ENCODE measurements at places on chromosomes 1 and 21.

GRCh38 chr1:201020040-201020591 is 3.4 kb downstream of the KIF21B start:
- DNase-seq, result peak; percentile 57

- no peak for DNase-seq
Observed at GRCh38 chr1:17272646-17273045, 23.7 kb downstream of the PADI3 start.

DNA sequence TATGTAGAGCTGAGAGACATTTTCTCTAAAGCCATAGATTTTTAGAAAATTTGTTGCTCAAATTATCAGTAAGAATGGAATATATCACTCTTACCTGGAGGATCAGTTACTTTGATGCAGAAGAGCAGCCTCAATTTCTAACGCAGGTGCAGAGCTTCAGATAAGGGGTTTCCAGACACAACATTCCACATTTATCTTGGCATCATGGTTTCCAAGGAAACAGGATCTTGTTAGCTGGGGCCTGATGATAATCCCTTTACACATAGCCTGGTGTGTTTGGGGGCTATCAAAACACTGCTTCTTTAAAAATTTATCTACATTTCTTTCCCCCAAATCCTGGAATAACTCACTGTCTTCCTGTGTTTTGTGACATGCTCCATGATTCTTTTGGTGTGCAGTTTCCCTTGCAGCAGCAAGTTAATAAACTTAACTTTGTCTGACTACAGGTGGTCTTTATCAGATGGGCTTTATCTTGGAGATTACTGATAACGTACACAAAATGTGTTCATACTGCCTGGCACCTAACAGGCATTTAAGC is 2.7 kb upstream of the STX12 start:
- DNase-seq, result no peak

DNA sequence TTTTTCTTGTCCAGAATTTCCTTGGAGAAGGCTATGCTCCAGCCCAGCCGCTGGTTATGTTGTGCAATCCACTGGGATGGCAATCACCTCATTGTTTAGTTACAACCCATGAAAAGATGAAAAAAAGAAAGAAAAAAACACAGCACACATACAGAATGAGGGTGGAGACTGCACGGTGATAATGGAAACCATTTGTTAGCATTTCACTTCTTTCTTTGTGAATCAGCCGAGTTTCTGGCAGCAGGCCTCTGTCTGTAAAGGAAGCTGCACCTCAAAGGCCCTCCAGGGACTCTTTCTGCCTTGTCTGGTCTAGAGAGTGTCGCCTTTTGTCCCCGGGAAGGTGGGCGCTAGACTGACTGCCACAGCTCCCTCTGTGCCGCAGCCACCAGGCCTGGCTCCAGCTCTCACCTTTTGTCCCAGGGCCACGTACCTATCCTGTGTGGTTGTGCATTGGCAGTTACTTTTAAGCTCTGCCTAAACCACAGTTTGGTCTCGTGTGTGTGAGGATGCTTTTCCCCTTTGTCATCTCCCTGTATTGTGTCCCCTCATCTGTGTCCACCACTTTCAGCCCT is 35.6 kb downstream of the NGF start:
- DNase-seq, result no peak

- DNase-seq, result no peak
Observed at GRCh38 chr1:219175212-219175564, 1.5 kb downstream of the LYPLAL1 start.

- no peak for DNase-seq
Observed at GRCh38 chr21:38753114-38753513, 52.6 kb upstream of the ETS2 start.

DNA sequence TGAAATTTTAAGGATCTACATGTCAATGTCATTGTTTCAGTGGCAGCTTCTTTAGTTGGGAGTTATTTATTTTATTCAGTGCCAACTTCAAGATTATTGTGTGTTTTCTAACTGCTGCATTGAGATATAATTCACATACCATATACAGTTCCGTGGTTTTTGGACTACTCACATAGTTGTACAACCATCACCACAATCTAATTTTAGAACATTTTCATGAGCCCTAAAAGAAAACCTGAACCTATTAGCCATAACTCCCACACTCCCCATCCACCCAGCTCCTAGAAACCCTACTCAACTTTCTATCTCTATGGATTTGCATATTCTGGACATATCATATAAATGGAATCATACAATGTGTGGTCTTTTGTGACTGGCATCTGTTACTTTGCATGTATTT is 220.0 kb downstream of the LRRC40 start:
- no peak for DNase-seq

- DNase-seq, result no peak
Observed at GRCh38 chr1:20136249-20136648, 2.9 kb upstream of the PLA2G2F start.

DNA sequence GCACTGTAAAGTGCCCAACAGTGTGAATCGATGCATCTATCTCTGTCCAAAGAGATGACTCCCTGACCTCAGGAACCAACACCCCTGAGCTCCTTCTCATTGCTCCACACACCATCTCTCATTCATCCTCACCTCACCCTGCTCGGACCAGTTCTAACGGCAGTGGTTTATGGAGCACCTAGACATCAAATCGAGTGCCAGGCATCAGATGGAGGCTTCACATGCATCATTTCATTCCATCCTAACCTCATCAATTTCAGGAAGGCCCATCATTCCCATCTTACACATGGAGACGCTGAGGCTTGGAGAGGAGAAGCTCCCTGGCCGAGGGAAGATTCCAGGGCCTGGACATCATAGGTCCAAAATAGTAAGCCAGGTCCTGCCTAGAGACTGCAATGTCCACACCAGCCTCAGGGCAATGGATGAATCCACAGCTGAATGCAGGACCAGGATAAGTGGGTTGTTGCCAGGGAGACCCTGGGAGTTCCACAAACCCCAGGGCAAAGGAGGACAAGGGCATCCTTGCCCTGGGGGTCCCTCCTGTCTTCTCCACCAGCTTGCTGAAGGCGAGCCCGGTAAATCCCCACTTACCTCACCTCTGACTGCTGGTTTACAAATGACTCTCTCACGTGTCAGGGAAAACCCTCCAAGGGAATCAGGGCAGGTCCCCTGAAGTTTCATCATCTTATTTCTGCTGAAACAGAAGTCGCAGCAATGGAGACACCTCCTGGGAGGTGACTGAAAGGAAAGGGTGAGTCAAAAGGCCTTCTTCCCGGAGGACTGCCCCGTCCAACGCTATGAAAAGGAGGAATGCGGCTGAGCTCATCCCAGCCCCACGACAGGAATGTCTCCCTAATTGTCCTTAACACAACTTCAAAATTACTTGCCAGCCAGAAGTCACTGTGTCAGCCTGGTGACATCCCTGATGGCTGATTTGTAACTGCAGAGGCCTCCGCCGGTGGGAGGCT is 9.0 kb upstream of the IFFO2 start:
- peak; percentile 59 for DNase-seq

GRCh38 chr1:229553621-229554130 is 4.8 kb downstream of the ABCB10 start:
- DNase-seq, result no peak

- peak; percentile 91 for DNase-seq
Observed at GRCh38 chr1:40338745-40339419, 21.8 kb upstream of the COL9A2 start.

GRCh38 chr1:208177656-208178055 is 66.5 kb downstream of the PLXNA2 start:
- no peak for DNase-seq

DNA sequence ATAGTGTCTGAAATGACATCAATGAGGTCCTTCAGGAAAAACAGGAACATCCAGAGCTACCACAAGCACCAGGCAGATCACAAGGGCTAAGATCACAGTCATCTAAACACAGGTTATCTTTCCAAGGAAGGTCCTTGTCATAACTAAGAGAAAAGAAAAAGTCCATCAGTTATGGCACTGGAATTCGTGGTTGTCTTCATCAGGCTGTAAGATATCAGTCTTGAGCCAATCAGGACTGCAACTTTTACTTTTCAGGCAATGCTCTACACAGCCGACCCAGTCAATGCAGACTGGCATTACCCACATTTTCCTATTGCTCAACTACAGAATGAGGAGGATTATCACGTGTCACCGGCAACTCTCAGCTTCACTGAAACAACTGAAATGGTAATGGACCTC is 26.4 kb downstream of the SORT1 start:
- peak; percentile 30 for DNase-seq

DNA sequence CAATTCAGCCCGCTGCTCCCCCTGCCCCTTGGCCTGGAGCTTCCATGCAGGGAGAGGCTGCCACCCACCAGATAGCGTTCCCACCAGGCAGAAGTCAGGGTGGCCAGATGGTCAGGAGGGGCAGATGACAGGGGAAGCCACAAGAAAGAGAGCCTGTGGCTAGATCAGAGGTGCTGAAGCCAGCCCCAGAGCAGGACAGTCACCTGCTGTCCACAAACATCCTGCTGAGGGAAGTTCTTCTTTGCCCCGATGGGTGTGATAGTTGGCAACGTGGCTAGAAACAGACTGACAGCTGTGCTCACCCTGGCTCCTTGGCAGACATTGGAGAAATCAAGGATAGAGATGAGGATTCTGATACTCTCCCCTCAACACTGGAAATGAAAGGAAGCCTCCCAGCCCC is 27.2 kb upstream of the SRP9 start:
- no peak for DNase-seq

- DNase-seq, result no peak
Observed at GRCh38 chr1:200778766-200779165, 40.1 kb downstream of the CAMSAP2 start.

DNA sequence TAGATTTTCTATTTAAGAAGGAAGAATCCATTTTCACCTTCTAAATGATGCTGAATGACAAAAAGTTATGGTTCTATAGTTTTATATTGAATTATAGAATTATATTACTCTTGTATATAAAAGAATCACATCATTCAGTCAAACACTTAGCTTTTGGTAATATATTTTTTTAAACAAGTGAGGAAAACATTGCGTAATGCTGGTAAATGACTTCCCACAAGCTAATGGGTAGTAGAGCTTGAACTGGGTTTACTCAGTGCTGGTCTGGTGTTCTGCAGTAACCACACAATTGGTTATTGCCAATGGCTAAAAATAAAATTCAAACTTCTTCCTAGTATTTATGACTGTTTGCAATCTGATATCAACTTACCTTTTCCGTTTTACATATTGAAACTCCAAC is 10.6 kb upstream of the GIPC2 start:
- DNase-seq, result no peak

DNA sequence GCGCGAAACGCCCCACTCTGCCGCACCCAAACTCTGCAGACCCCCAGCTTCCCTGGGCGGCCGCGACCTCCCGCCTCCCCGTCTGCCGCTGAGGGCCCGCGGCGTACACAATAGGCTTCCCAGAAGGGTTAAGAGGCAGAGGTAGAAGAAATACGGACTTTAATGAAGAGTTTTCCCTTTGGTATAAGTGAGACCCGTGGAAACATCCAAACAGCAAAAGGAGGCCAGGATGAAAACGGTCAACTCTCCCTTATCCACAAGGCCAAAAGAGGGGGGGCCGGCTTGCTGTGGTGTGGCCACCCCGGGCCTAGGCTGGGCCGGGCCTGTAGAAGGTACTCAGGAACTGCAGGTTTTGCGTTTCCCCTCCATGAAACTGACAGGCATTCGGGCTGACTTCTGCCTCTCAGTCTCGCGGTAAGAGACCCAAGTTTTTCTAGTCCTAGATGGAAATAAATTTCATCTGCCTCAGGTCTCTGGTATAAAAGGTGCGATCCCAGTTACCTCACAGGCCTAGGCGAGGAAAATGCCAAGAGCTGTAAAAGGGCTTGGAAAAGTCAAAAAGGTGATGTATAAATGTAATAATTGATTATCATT is 671 bp upstream of the PYGO2 start:
- DNase-seq, result no peak

GRCh38 chr1:154881820-154882535 is 11.9 kb upstream of the KCNN3 start:
- DNase-seq, result no peak

DNA sequence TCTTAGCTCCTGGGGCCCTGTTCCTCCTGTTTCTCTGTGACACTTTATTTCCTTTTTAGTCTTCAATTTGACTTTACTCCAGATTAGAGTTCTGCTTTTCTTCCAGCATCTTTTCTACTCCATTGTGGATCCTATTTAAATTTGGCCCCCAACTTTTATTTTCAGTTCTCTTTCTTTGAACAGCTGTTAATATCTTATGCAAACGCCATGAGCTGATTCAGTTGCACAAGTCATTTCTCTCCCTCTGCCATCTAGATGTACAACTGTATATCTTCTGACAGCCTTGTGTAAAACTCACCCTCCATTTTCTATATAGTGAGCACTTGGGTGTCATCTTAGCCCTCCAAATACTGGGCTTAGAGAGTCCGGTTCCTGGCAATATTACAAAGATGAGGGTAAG is 42.2 kb downstream of the SPATA17 start:
- DNase-seq, result no peak

DNA sequence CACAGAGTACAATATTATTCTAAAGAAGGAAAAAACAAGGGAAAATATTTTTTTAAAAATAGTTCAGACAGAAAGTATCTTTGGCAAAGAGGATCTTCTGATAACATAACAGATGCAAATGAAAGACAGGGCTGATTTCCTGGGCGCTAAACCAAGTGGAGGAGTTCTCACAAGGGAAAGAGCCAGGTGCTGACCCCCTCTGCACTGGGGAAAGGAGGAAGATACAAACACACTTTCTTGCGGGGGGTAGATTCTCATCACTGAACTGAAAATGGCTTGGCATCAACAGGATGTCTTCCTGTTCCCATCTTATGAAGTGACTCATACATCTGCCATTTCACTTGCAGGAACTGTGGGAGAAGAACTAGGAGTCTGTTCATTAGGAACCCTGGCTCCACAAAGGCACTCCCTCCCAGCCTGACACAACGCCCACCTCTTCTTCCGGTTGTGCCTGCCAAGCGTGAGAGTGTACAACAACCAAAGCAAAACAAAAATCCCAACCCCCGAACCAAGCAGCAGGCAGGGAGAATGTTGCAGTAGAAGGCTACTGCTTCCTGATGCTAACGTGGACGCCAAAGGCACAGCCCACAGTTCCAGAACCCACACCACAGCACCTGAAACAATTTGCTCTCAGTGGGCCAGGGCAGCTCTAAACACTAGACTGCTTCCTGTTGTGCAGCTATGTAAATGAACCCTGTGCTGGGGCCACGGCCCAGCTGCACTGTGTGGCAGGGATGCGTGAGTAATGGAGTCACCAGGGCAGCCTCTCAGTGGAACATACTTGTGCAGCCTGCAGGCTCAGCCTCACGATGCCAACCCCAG is 51.0 kb downstream of the GADD45A start:
- DNase-seq, result peak; percentile 60

DNA sequence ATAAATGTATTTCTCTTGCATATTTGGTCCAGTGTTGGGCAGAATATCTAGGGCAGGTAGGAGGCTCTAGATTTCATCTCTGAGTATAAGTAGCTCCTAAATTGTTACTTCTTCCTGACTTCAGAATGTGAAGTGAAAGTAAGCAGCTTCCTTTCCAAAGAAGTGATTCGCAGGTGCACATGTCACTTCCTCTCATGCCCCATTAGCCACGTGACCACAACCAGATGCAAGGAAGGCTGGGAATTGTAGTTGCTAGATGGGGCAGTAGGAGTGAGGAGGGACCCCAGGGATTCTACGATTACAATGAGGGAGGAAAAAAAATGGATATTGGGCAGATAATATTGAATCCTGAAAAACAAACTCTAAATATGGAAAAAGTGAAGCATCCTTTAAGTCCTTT is 113.2 kb upstream of the CYYR1 start:
- peak; percentile 33 for DNase-seq

- no peak for DNase-seq
Observed at GRCh38 chr1:204293605-204294337, 66.0 kb downstream of the PLEKHA6 start.

GRCh38 chr1:204464701-204465100 is 29.9 kb downstream of the PIK3C2B start:
- no peak for DNase-seq

GRCh38 chr1:193356249-193356648 is 169.8 kb upstream of the B3GALT2 start:
- DNase-seq, result no peak
